ENCODE measurements at places on chromosomes 7 and 10. TPM values are rescaled to one million over a fixed set of nuclear protein-coding genes. Genes with fewer than 3 reads are reported as not detected.
A peak's percentile ranks its signal among the peaks of the same experiment; 100 is the strongest.

GRCh38 chr10:5944389-5945189, 32.8 kb downstream of the IL15RA start:
- no peak for DNase-seq
- H3K36me3 ChIP-seq: no peaks in the 10 kb centered on the region
- no peaks in the 10 kb centered on the region for H3K27me3 ChIP-seq
- peak overlapping the region; percentile 80 for H3K27ac ChIP-seq

DNA sequence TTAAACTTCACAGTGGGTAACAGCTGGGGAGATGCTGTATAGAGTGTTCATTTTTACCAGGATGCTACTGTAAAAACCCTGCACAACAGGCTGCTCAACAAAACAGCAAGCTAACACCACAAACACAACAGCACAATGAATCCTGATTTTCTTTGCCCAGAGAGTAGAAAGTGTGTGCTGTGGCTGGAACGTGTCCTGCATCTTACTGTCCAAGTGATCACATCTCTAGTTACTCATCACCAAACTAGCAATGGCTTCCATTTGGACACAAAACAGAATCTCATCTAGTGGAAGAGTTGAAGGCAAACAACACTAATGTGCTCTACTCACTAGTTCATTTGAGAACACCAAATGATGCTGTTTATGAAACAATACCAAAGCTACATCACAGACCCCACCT, 121.2 kb downstream of the SLC25A13 start:
- H3K36me3 ChIP-seq: no peaks in the 10 kb centered on the region
- H3K4me1 ChIP-seq: no peaks in the 10 kb centered on the region
- no peak for DNase-seq

DNA sequence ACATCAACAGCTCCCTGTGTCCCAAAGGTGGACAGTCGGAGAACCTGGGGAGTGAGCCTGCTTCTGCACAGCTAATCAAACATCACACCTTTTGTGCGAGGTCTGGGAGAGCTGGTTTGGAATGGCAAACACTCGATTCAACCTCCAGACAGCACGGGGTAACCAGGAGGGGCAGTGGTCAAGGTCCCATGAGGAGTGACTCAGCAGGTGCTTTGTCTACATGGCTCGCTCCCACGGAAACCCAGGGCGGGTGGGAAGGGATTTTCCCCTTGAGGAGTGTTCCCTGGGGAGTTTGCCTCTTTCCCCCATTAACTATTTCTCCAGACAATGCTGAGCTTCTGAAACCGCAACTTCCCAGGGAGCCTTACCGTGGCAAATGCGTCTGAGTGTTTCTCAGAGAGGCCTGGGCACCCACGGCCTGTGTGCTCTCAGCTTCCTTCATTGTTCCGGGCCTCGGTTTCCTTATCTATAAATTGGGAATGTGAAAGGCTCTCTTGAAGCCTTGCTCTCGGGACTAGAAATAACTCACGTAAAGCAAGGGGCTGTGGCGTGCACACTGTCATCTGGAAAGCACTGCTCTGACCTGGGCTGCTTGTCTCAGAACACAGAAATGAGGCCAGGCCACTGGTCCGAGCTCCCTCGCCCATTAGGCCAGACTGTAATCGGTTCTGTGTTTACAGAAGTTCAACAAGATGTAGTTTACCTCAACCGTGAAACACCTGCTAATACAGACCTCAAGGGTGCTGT, 14.0 kb upstream of the GTPBP4 start:
- no peak for DNase-seq
- H3K36me3 ChIP-seq: no peaks in the 10 kb centered on the region
- no peaks in the 10 kb centered on the region for H3K27me3 ChIP-seq
- H3K27ac ChIP-seq: no peak overlapping the region
- no peaks in the 10 kb centered on the region for H3K4me1 ChIP-seq
- H3K4me3 ChIP-seq: no peak overlapping the region

DNA sequence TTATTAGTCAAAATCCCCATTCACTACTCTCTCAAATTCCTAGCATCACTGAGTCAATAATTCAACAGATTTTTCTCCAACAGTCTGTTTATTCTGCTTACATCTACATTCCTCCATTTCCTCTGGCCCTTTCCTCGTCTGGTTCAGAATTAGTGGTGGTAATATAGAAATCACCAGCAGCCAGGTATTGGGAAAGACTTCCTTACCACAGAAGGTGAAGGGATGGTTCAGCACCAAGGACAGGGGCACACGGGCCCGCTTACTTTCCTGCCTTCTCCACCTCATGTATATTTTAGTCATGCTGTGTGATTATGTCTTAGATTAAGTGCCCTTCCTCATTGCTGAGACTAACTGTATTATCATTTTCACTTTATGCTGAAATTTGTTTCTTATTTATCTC, 70.4 kb upstream of the APBB1IP start:
- no peaks in the 10 kb centered on the region for H3K4me1 ChIP-seq
- no peak overlapping the region for H3K4me3 ChIP-seq
- no peak for DNase-seq
- no peaks in the 10 kb centered on the region for H3K27me3 ChIP-seq

GRCh38 chr7:135664046-135664589, 1.8 kb downstream of the STMP1 start:
- peak overlapping the region; percentile 95 for H3K27ac ChIP-seq
- H3K4me1 ChIP-seq: peaks cover 39% of the 10 kb centered on the region
- H3K27me3 ChIP-seq: no peaks in the 10 kb centered on the region
- peak overlapping the region; percentile 98 for H3K4me3 ChIP-seq
- DNase-seq: no peak
- H3K36me3 ChIP-seq: peaks cover 4% of the 10 kb centered on the region

DNA sequence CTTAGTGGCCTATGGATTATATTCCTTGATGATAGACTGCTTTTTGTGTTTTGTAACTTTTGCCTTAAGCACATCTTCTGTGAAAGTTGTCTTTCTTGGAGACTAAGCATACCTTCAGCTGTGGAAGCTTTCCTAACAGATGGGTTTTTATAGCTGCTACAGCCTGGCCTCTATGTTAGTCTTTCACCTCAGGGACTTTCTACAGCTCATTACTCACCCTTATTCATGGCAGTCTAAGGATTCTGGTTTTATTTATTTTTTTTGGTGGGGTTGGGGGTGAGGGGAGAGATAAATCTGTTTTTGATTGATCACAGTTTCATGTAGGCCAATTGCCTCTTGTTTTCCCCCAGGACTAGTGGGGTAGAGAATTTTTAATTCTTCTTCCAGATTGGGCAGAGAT, 219.9 kb downstream of the DKK1 start:
- no peak overlapping the region for H3K4me3 ChIP-seq
- H3K27ac ChIP-seq: no peak overlapping the region
- no peak for DNase-seq
- H3K4me1 ChIP-seq: no peaks in the 10 kb centered on the region

- DNase-seq: peak; percentile 91
- H3K27me3 ChIP-seq: no peaks in the 10 kb centered on the region
- no peak overlapping the region for H3K4me3 ChIP-seq
- H3K36me3 ChIP-seq: no peaks in the 10 kb centered on the region
- H3K27ac ChIP-seq: no peak overlapping the region
- no peaks in the 10 kb centered on the region for H3K4me1 ChIP-seq
Observed at GRCh38 chr10:1394155-1394912, 338.1 kb downstream of the WDR37 start.

- H3K36me3 ChIP-seq: no peaks in the 10 kb centered on the region
- no peaks in the 10 kb centered on the region for H3K27me3 ChIP-seq
- H3K4me1 ChIP-seq: peaks cover 3% of the 10 kb centered on the region
- H3K27ac ChIP-seq: no peak overlapping the region
- DNase-seq: no peak
- H3K4me3 ChIP-seq: no peak overlapping the region
Observed at GRCh38 chr10:114095559-114096337, 52.1 kb downstream of the ADRB1 start.

- H3K4me1 ChIP-seq: no peaks in the 10 kb centered on the region
- H3K36me3 ChIP-seq: peaks cover 6% of the 10 kb centered on the region
- DNase-seq: no peak
- no peak overlapping the region for H3K4me3 ChIP-seq
- H3K27me3 ChIP-seq: no peaks in the 10 kb centered on the region
- H3K27ac ChIP-seq: no peak overlapping the region
Observed at GRCh38 chr7:38873433-38873832, 35.6 kb downstream of the VPS41 start.

The GNGT1 gene
- total RNA-seq: not detected

The SRGN gene
- 90.7 TPM for total RNA-seq

The STAG3 gene
- 0.92 TPM for total RNA-seq

The ZPBP gene
- not detected for total RNA-seq

The TDRD1 gene
- total RNA-seq: not detected

The KCND2 gene
- 1.5 TPM for total RNA-seq
